Chondrocyte (in vitro differentiated cells): ENCODE measurements at places on chromosomes 1 and 21. TPM values are rescaled to one million over a fixed set of nuclear protein-coding genes. Genes with fewer than 3 reads are reported as not detected.

- no peak for DNase-seq
These were observed 18.2 kb upstream of the LHX4 start for GRCh38 chr1:180211860-180212229.

The PRR9 gene
- not detected in 3 replicates for total RNA-seq

- DNase-seq = peak; percentile 86
These were observed 101.2 kb upstream of the COL6A1 start for GRCh38 chr21:45880097-45881068.

GRCh38 chr1:21510113-21510493 is 880 bp downstream of the ALPL start:
- DNase-seq = no peak

- no peak for DNase-seq
These were observed 196.7 kb upstream of the DAB1 start for GRCh38 chr1:57620605-57621004.

The OR10J1 gene
- total RNA-seq = not detected in 3 replicates

DNA sequence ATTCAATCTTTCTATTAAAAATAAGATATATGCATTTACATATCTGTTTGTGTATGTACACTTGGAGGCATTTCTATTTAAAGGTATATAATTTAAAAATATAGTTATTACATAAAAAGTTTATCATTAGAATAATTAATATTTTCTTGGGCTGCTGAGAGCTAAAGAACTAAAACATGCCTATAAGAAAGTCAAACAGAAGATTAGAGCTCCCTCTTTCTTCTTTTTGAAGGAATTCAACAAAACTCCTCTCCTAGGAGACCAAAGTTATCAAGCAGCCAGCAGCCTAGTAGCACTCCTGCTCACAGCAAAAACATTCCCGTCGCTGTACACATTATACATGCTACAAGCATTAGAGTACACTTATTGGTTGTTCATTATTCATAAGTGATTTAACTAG is 216.4 kb downstream of the VAV3 start:
- DNase-seq = no peak

The TNNT2 gene
- 20.3 to 21.6 TPM (median 21.2 TPM) in 3 replicates for total RNA-seq

GRCh38 chr1:234610061-234610665 is at the start of gene IRF2BP2:
IRF2BP2 (minus strand) TSS chr1:234610178; CDS start chr1:234609494, 684 bp downstream.
- DNase-seq = no peak

DNA sequence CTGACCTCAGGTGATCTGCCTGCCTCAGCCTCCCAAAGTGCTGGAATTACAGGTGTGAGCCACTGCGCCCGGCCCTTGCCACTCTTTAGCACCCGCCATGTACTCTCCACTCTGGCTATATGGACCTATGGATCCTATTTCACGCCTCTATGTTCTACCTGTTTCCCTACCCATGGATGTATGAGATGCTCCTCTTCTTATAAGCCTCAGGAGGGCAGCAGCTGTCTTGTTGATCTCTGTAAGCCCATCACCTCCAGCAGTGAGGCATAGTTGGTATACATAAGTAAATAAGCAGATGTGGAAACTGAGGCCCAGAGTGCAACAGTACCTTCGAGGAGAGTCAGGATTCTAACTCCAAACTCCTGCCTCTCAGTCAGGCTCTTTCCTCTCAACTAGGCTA is 24.7 kb upstream of the ARTN start:
- no peak for DNase-seq

GRCh38 chr1:12142891-12143630 is 23.7 kb upstream of the TNFRSF1B start:
- no peak for DNase-seq

GRCh38 chr21:40833184-40833583 is 13.8 kb downstream of the DSCAM start:
- DNase-seq = no peak

GRCh38 chr1:154720328-154721297 is 112.6 kb upstream of the ADAR start:
- no peak for DNase-seq

DNA sequence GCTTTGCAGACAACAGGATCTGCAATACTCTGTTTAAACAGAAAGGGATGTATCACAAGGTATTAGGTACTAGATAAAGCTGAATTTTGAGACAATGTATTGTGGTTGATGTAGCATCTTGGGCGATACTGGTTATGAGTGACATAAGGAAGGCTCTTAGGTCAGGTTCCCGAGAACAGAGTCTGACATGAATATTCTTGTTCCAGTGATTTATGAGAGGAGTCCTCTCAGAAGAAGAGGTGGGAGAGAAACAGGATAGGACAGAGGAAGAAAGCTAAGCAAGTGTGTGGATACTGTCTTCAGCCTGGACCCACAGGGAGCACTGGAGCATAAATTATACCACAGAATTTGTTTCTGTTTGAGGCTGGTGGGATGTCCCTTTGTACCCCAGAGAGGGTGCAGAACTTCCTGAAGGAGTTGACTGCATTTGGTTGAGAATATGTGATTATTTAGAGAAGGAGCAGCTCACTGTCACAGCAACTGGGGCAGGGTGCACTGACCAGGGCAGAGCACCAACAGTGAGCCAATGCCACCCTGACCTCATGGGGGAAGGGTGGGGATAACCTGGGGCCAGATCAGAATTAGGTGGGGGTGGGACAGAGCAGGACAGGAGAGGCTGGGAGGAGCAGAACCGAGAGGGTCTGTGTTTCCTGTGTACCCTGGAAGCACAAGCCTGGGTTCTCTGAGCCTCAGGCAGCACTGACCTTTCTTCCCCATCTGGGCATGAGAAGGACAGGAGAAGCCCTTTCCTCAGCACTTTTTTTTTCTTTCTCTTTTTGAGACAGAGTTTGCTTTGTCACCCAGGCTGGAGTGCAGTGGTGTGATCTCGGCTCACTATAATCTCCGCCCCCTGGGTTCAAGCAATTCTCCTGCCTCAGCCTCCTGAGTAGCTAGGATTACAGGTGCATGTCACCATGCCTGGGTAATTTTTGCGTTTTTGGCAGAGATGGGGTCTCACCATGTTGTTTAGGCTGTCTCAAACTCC is 36.3 kb upstream of the SLC6A9 start:
- no peak for DNase-seq

The CSRP1 gene
- total RNA-seq = 1.3 to 7.1 TPM (median 5.9 TPM) in 3 replicates
